ENCODE measurements at places on chromosomes 4 and X. TPM values are rescaled to one million over a fixed set of nuclear protein-coding genes. Genes with fewer than 3 reads are reported as not detected.

- DNase-seq, result no peak
These were observed 42.9 kb downstream of the DCTD start for GRCh38 chr4:182874304-182874751.

Gene PABPC5
- total RNA-seq, result 0.72 TPM

GRCh38 chr4:128225148-128225547, 62.5 kb downstream of the PGRMC2 start:
- no peak for DNase-seq

Gene MAGEA2
- total RNA-seq, result not detected

DNA sequence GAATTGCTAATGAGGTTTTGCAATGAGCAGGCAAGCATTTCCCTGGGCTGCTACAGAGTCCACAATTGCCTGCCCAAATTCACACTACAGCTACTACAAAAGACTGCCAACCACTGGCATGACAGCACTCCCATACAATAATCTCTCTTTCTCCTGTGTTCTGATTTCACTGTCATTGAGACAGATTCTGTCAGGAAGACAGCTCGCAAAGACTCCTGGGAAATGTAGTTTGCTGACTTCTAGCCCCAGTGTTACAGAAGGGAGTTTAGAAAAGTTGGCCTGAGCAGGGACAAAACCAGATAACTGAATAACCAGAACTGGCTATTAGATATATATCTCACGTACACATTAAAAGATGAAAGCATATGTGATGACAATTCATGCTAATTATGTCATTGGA, 1231.3 kb upstream of the PRKX start:
- DNase-seq, result no peak

Measured in left ventricle myocardium superior (tissue), 1 donor.